ENCODE measurements at places on chromosomes 4 and X.

GRCh38 chrX:3119376-3119775 lies 78.1 kb downstream of the ARSF start:
- DNase-seq: no peak

DNA sequence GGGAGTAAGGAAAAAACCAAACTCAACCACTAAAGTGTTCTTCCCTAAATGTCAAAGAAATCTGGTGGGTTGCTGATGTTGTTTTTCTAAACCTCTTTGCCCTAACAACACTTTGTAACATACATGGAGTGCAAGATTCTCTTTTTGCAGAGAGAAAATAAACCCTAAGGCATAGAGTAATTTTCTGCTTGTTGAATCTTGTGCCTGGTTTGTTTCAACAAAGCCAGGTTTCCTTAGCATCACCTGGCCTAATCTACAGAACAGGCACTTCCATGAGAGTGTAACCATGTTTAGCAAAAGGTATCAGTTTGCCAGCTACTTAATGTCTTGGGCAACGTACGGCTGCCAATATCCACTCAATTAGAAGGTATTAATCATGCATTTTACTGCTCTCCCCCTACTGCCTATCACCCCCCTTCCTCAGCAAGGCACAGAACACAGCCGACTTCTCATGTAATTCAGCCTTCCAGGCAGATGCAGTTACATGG lies 219.2 kb downstream of the MAML3 start:
- DNase-seq: no peak

DNA sequence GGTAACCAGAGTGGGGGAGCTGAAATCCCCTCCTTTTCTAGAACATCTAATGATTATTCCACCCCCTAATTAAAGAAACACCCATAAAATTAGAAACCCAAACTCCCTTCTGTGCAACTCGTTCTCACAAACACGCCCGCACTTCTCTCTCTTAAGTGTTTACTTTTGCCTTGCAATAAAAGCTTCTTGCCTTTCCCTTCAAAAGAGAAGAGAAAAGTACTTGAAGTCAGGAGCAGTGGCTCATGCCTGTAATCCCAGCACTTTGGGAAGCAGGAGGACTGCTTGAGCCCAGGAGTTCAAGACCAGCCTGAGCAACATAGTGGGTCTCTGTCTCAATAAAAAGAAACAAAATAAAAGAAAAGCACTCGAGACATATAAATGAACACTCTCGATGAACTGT lies 3.6 kb upstream of the GPR173 start:
- no peak for DNase-seq

- no peak for DNase-seq
Observed at GRCh38 chrX:46386511-46386910, 158.7 kb downstream of the ZNF674 start.

- DNase-seq: no peak
Observed at GRCh38 chr4:137198791-137199190, 333.5 kb downstream of the PCDH18 start.

GRCh38 chr4:76886848-76887441 lies 11.0 kb downstream of the SOWAHB start:
- no peak for DNase-seq

DNA sequence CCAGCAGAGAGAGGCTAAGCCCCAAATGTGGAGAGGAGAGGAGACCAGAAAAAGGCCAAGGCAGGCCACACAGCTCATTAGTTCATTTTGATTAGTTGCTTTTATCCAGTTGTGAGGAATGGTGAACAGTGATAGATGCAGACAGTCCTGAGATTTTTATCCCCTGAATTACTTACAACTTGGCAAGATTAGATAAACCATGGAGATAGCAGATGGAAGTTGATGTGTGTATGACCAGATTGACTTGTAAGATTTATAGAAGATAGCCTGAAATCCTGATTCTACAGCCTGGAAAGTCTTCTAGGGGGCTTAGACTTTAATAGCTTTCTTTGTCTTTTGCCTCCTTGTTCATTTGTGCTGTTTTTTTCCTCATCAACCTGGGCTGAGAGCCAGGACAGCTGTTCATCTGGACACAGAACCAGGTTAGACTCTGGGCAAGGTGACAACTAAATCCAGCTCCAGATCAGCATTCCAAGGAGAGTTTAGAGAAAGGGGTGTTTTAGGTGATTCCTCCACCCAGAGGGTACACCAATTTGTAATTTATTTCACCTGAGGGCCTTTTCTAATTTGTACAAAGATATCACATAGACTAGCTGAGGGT lies 215.5 kb downstream of the SPATA18 start:
- DNase-seq: no peak

- peak; percentile 37 for DNase-seq
Observed at GRCh38 chrX:103918050-103918449, 44.4 kb upstream of the TMSB15B start.

GRCh38 chr4:127268367-127268766 lies 364.4 kb upstream of the INTU start:
- no peak for DNase-seq

DNA sequence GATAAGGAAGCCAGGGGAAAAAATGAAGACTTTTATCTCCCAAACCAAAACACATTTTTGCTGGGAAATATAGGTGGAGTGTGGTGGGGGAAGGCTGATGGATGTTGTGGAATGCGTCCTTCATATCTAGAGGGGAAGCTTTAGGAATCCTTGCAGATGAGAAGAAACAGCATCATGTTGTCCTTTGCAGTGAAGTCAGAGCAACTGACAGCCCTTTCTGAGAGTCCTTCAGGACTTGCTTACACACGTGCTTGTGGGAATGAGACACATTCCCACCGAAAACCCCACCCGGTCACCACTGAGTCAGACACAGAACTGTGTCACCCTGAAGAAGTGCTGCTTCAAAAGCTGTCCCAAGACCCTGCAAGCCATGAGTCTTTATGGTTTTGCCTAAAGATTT lies 81.5 kb downstream of the SHROOM2 start:
- DNase-seq: no peak

DNA sequence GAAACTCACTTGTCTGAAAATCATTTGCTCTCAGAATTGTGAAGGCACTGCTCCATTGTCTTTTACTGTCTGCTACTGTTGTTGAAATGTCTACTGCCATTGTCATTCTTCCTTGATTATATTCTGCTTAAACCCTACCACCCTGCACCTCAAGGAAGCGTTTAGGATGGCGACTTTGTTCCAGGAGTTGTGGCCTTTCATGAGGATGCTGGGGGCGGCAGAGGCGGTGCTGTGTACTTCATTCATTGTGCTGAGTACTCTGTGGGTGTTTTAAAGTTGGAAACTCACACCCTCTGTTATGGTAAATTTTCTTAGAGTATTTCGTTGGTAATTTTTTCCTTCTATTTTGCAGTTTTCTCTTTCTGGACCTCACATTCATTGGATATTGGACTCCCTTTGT lies 258.9 kb downstream of the TENM3 start:
- DNase-seq: no peak

- DNase-seq: no peak
Observed at GRCh38 chr4:100345585-100345984, 155.3 kb upstream of the DDIT4L start.

DNA sequence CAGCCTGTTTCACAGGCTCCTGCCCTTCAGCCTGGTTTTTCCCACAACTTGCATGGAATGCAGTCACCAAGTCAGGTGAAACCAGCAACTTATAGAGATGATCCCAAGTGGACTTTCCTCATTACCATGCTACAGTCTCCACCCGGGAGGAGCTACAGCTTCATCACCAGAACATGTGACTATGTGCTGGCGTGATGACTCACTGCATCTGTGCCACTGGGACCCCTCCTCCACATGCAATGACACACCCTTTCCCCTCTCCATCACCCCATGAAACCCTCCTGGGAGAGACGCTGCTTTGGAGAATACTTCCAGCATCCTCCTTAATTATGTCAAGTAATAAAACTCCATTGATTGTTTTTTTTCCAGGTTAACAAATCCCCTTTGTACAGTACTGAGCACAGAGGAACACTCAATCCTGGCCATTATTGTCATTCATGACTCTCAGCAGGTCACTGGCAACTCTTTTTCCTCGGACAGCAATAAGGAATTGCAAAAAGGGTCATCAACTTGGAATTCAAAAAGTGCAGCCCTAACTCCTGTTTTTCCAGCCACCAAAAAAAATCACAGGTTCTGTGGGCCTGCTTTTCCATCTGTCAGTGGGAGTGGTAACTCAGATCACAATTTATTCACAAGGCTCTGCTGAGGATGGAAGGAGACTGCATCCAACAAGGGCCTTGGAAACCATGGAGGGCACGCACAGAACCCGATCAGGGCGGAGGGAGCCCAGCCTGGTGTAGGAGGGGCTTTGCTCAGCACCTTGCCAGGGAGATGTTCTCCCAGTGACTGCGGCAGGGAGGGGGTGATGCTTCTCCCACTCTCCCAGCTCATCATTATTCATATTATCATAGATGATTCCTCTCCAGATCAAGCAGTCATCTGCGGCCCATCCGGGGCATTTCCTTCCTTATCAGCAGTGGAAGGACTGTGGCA lies 17.4 kb downstream of the QDPR start:
- DNase-seq: no peak

GRCh38 chr4:101857176-101857575 lies 66.6 kb downstream of the BANK1 start:
- no peak for DNase-seq

- DNase-seq: no peak
Observed at GRCh38 chr4:176034499-176034898, 31.1 kb upstream of the WDR17 start.

- no peak for DNase-seq
Observed at GRCh38 chrX:97405031-97405660, 521.4 kb downstream of the RPA4 start.

DNA sequence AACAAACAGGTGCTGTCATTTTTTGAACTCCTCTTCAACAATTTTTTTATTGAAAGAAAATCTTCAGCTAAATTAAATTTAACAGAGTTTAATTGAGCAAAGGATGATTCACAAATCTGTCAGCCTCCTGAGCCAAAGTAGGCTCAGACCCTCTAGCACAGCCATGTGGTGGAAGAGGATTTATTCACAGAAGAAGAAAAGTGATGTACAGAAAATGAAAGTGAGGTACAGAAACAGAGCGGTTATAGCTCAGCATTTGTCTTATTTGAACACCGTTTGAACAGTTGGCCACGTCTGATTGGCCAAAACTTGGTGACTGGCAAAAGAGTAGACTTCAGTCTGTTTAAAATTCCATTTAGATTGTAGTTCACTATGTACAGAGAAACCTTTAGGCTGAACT lies 217.3 kb downstream of the SPANXN1 start:
- DNase-seq: no peak

DNA sequence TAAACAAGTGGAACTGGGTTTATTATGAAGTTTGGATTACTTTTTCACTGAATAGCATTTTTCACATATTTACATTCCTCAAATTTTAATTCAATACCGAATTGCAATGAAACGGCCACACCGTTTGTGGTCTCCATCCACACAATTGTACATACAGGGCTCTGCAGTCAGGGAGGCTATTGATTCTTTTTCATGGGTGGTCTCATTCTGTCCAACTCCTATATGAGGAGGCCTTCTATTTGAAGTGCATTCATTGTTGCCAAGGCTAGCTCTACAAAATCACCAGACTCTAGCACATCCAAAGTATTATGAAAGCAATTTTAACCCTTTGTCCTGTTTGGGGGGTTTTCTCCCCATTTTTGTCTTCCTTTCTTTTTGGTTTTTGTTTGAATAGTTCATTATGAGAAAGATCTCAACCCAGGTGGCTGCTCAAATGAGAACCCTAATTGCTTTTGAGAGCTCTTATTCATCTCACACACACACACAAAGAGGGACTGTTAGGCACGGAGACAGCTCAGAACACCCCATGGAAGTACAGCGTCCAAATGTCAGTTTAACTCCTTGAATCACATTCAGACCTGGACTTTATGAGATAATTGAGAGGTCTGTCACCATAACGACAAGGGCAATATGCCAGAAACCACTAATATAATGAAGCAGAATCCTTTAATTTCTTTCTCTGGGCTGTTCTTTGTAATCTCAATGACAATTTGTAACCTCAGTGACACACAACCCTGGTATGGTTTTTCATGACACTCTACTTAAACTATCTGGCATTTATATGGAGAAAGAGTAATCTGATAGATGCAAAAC lies 79.4 kb downstream of the NLGN4X start:
- no peak for DNase-seq

- no peak for DNase-seq
Observed at GRCh38 chrX:134622813-134623185, 35.5 kb downstream of the PLAC1 start.

DNA sequence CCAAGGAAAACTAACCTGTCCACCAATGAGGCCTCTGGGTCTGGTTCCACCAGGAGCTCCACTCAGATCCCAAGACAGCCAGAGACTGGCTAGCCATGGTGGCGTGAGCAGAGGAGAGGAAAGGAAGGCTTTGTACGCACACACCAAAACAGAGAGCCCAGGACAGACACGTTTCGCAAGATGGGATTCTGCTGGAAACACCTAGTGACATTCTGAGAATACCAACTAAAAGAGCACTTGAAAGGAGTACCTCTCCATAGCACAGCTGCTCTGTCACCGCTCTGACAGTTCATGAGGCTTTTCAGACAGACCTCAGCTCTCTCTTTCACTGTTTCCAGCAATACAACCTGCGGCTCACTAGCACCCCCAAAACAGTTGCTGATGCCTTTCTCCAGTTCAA lies 105.0 kb downstream of the SH3KBP1 start:
- DNase-seq: no peak

- DNase-seq: no peak
Observed at GRCh38 chr4:139972305-139972704, 181.7 kb downstream of the MAML3 start.

DNA sequence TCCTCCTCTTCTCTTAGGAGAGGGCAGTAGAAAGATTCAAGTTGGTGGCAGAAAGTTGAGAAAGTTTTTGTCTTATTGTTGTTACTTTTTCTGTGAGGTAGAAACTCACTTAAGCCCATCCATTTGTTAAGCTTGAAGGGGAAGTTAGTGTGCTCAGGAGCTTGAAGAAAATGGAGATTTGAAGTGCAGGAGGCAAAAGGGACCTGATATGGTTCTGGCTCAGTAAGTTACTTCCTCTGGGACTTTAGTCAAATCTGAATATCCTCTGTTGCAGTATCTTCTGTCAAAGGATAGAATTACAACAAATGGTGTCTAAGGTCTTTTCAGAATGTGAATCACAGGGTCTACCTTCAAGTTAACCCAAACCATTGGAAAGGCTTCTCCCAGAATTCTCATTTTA lies 46.2 kb downstream of the CXCL13 start:
- DNase-seq: no peak

- no peak for DNase-seq
Observed at GRCh38 chr4:187128976-187129375, 405.3 kb upstream of the FAT1 start.

DNA sequence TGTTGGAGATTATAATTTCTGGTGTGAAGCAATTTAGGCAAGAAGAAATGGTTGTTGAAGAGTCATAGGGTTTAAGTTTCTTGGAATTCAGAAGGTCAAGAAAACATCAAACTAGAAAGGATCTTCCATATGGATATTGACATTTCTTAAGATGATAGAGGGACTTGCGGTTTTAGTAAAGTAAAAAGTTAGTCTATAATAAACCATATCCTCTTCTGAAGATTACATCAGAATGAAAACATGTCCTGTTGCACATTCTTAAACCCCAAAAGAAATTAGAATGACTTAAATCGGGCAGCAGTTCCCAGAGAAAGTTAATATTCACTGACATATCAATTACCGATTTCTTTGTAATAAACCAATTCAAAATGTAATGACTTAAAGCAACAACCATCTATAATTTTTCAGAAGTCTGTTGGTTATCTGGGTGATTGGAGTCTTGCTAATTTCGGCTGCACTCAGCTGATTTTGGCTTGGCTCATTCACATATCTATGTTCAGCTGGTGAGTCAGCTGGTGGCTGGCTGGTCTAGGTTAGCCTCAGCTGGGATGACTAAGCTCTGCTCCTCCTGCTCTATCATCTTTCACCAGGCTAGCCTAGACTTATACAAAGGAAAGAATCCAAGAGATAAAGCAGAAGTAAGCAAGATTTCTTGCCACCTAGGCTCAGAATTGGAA lies 24.4 kb upstream of the DYNLT3 start:
- DNase-seq: peak; percentile 48

GRCh38 chr4:146273204-146273901 lies 59.0 kb downstream of the REELD1 start:
- DNase-seq: no peak
